ENCODE measurements at places on chromosomes 1 and 21.

- no peak for DNase-seq
Measured at GRCh38 chr21:36065497-36066036, 4.3 kb upstream of the CBR1 start.

GRCh38 chr1:152737997-152738396 is 19.8 kb upstream of the KPRP start:
- DNase-seq, result no peak

DNA sequence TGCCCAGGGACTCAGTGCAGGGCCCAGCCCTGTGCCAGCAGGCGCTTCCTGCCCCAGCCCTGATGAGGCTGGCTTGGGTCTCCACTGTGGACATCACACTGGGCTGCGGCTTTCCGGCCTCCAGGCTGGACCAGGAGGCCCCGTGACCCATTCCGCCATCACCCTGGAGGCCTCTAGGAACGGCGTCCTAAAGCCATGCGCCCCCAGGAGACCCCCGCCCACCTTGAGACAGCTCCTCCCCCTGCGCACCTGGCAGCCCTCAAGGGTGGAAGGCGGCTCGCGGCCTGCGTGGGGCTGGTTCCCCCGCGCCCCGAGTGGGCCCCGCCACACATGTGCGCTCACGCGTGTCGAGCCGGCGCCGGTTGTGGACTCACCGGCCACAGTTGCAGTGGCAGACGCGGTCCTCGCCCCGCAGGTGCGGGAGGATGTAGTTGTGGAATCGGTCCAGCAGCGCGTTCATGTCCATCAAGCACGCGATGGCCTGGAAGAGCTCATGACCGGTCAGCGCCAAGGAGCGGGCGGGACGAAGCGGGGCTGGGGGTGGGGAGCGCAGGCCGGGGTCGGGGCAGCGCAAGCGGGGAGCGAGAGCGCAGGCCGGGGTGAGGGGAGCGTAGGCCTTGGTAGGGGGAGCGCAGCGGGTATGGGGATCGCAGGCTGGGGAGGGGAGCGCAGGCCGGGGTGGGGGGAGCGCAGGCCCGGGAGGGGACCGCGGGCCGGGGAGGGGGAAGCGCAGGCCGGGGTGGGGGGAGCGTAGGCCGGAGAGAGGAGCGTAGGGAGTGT is 924 bp downstream of the TMEM240 start:
- no peak for DNase-seq

- DNase-seq, result no peak
Measured at GRCh38 chr1:14522077-14522925, 76.2 kb upstream of the KAZN start.

DNA sequence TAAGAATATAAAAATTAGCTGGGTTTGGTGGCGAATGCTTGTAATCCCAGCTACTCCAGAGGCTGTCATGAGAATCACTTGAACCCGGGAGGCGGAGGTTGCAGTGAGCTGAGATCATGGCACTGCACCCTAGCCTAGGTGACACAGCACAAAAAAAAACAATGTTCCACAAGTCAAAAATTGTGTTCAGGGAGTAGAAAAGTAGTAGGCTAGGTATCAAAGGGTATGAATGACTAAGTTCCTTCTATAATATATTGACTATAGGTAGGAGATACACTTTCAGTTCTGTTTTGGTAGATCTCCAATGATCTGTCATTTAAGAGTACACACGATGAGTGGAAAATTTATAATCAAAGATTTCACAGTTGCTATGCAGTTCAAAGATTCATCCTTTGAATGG is 16.7 kb downstream of the USP48 start:
- DNase-seq, result no peak

- no peak for DNase-seq
Measured at GRCh38 chr1:226589008-226589733, 40.6 kb downstream of the STUM start.

GRCh38 chr1:9877962-9878361 is 32.1 kb downstream of the CTNNBIP1 start:
- DNase-seq, result no peak

GRCh38 chr1:228341450-228341813 is 65.2 kb downstream of the TRIM11 start:
- DNase-seq, result no peak

- DNase-seq, result no peak
Measured at GRCh38 chr21:40687625-40688024, 159.3 kb downstream of the DSCAM start.

DNA sequence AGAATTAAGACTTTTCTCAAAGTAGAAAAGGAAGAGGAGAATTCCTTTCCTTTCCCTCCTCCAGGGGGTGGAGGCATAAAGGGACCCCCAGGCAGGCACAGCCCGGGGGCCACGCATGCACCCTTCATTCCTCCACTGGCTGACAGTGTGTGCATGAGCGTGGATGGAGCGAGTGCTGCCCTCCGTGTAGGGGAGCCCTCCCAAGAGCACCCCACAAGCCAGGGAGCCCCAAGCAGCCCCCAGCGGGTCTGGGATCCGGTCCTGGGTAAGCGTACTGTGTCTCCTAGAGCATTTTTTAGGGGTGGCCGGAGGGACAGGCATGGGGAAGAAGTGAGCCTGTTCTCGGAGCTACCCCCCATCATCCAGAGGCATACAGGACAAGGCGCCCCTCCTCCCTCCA is 120.5 kb downstream of the SIK1 start:
- no peak for DNase-seq

- DNase-seq, result no peak
Measured at GRCh38 chr1:59565611-59566410, 248.9 kb upstream of the HOOK1 start.

DNA sequence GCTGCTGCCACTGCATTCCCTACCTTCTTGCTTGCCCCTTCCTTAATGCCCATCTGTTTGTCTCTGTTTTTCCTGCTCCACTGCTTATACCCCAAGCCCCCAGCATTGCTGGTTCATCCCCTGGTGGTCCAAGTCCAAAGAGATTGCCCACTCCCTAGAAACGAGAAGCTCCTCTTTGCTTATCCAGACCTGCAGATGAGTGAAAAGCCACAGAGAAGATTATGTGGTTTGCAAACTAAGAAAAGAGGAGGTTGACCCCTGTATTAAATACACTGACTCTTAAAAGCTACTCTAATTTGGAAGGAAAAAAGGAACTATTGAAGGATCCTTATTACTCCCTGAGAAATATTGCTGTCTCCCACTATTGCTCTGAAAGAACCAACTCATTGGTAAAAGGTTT is 146.8 kb upstream of the RAB4A start:
- no peak for DNase-seq

DNA sequence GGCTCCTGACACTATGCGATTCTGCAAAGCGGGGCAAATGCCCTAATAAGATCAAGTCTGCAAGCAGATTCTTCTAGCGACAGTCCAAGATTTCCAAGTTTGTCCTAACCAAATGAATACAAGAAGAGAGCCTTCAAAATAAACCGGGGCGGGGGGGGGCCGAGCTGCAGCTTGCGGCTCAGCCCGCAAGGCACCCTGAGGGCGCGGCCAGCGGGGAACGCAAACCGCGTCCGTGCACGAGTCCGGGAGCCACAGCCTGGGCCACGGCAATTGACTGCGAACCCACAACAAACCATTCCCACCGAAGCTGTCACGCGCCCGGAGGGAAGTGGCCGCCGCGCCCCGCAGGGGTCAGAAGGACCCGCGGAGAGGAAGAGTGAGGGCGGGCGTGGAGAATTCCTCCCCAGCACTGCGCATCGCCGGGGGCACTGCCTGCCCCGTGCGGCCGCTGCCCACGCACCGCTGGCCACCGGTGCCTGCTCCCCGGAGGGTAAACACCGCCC is 687 bp downstream of the TGFBR3 start:
- DNase-seq, result no peak

- no peak for DNase-seq
Measured at GRCh38 chr21:41809891-41810596, 43.2 kb upstream of the RIPK4 start.

DNA sequence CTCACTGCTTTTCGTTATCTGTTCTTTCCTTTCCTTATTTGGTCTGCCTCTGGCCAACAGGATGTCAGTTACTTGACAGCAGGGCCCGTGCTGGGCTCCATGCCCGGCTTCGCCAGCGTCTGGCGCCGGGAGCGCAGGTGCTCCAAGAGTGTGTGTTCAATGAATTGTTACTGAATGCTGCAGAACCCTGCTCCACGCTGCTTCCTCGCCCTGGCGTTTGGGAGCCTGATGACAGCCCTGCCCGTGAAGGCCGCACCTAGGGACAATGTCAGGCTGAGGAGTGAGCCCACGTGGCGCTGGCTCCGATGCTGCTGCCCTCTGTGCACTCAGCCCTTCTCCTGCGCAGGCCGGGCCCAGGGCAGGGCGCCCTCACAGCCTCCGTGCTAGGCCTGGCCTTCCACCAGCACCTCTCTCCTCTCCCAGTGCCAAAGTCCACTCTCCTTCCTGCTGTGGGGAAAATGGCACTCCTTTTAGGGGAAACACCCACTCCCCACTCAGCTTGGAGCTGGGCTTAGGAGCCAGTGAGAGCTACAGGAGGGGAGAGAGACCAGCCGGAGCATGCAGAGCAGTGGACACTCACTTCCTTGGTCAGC is 51.4 kb downstream of the ACBD3 start:
- DNase-seq, result no peak

DNA sequence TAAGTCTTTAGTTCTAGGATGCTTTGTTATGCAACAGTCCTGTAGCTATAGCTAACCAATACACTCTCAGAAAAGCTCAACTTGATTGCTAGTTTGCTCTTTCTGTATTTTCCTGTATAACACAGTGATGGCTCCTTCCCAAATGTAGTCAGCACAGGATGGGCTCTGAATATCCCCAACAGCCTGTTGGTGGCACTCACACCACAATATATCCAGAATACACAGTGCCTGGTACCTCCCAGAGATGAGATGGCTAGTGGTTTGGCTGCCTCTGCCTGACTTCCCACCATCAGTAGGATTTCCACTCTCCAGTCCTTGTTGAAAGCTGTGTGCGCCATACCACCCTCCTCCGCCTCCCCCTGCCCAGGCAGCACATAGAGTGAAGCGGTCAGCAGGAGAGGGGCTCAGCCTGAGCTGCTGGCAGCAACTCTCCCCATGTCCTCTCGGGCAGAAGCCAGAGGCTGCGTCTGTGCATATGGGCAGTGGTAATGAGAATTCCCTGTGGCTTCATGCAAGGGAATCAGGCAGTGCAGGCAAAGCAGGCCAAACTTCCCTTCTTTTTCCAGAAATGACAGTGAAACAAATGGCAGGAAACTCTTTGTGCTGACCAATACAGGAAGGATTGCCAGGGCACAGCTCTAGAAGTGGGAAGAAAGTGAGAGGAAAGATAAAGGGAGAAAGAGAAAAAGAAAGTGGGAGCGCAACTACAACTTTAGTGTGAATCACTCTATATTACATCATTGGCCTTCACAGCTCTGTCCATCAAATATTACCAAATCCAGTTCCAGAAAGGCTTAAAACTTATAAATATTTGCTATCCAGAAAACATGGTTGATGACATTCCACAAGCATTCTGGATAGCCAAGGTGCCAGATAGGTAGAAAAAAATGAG is 49.7 kb downstream of the LMX1A start:
- no peak for DNase-seq

- DNase-seq, result no peak
Measured at GRCh38 chr1:157574836-157575235, 22.5 kb upstream of the FCRL5 start.

- DNase-seq, result no peak
Measured at GRCh38 chr1:247854899-247855545, 2.0 kb upstream of the TRIM58 start.

- DNase-seq, result no peak
Measured at GRCh38 chr1:41417746-41418145, 56.5 kb downstream of the FOXO6 start.

GRCh38 chr21:34935452-34935851 is 113.7 kb downstream of the RUNX1 start:
- no peak for DNase-seq

DNA sequence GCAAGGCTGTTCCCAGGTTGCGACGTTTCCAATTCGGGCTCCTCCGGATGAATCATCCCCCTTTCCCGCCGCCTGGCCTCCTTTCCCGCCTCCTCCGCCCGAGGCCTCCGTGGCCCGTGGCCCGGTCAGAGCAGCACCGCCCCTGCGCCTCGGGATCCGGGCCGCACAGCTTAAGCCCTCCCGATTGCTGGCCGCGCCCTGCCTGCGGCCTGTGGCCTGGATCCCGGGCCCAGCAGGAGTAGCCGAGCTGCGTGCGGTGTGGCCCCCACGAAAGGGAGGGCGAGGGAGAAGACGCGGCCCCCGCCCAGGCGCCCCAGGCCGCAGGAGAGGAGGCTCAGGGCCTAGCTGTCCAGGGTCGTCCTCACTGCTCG is 1.0 kb downstream of the TMEM200B start:
- DNase-seq, result no peak

DNA sequence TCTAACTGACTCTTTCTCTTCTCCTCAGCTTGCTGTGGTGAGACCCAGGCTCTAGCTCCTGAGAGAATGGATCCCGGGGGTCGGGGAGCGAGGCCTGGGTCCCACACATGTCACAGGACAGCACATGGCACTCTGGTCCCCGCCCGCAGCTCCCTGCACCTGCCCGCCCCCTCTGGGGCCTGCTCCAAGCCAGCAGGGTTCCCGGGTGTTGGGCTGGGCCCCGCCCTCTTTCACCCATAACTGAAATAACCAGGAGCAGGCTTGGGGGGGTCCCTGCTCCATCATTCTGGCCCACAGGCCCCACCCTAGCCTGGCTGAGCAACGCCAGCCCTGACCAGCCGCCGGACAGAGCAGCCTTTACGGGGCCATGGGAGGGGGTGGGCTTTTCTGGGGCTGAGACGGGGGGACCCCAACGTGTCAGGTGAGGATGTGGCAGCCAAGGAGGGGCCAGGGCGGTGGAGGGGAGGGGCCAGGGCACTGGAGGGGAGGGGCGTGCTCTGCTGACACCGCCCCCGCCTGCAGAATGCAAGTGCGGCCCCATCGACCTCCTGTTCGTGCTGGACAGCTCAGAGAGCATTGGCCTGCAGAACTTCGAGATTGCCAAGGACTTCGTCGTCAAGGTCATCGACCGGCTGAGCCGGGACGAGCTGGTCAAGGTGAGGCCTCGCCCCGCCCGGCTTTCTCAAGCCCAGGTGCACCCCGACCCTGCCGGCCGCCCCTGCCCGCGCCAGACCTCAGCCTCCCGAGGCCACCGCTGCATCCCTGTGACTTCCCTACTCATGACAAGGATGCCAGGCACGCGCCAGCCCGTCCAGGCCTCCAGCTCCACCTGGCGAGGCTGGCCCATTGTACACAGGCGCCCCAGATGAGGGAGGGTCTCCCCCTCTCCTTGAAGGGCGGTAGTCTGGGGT is 19.4 kb downstream of the COL6A1 start:
- no peak for DNase-seq

DNA sequence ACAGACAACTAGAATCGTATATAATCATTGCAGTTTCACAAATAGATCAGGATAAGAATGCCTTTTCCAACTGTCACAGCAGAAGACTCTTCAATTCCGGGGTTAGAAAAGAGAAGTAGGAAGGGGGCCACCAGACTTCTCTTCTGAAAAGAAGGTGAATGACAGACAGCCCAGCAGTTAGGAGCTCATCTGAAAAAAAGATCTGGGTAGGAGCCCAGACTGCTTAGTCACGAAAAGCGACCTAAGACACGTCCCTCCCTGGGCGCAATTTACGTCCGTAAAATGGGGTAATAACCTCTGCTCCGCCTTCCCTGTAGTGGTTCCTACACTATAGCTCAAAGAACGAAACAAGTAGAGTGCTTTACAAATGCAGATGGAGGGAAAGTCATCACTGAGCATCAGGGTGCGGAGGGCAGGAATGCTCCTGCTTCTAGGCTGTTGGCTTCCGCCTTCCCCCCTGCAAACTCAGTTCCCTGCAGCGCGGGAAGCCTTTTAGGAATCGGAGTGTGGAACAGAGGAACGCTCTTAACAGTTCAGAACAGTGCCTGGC is 582 bp downstream of the ORC1 start:
- peak; percentile 8 for DNase-seq
